ENCODE measurements at places on chromosomes 6 and 20.

- DNase-seq = no peak
Measured at GRCh38 chr20:59164686-59165391, 1.2 kb downstream of the ZNF831 start.

GRCh38 chr6:24493945-24494820 lies 586 bp upstream of the ALDH5A1 start:
- DNase-seq = no peak

DNA sequence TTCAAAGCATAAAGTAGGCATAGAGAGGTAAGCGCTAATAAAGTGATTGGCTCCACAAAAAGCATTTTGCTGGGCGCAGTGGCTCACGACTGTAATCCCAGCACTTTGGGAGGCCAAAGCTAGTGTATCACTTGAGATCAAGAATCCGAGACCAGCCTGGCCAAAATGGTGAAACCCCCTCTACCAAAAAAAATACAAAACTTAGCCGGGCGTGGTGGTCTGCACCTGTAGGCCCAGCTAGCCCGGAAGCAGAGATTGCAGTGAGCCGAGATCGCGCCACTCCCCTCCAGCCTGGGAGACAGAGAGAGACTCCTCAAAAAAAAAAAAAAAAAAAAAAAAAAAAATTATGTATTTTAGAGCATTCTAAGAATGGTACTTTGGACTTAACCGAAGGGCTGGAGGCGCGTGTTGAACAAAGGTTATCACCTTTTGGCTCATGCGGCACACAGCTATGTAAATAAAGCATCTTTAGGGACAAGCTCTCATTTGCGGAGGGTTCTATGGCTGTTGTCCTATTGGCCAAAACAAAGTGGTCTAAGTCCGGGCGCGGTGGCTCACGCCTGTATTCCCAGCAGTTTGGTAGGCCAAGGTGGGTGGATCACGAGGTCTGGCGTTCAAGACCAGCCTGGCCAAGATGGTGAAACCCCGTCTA lies 17.4 kb downstream of the HFE start:
- DNase-seq = no peak

DNA sequence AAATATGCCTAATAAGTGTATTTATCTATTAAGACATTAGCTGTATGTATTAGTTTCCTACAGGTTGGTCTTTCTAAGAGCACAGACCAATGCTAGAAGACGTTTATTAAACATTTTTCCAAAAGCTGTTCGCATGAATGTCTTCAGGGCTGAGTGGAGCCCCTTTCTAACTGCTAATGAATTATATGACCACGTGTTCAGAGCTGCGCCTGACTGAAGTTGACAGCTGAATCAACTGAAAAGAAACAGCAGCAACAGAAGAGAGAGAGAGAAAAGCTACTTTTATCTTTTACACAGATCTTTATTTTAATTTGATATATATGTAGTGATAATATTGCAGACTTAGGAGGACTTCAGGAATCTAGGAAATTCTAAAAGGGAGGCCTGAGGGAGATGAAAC lies 75.2 kb upstream of the ARID1B start:
- DNase-seq = no peak

DNA sequence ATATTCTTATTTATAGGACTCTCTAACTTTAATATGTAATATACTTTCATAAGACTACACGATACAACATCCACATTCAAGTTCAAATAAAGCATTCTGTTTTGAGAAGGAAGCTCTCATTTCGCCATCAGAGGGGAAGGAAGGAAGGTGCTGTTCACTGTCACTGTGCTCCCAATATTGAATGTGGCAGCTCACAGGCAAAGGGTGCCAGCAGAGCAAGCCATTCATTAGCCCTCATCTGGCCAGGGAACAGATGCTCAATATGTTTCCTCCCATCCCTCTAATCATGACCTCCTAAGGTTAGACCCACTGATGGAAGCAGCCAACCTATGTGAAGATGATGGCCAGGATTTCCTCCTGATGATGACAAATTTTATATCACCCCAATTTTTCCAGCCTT lies 154.4 kb downstream of the DST start:
- no peak for DNase-seq

- no peak for DNase-seq
Measured at GRCh38 chr6:126764671-126765070, 353.8 kb upstream of the RSPO3 start.

GRCh38 chr20:35888657-35889056 lies 65.6 kb downstream of the SCAND1 start:
- no peak for DNase-seq

GRCh38 chr6:6577735-6578134 lies 10.8 kb upstream of the LY86 start:
- no peak for DNase-seq

DNA sequence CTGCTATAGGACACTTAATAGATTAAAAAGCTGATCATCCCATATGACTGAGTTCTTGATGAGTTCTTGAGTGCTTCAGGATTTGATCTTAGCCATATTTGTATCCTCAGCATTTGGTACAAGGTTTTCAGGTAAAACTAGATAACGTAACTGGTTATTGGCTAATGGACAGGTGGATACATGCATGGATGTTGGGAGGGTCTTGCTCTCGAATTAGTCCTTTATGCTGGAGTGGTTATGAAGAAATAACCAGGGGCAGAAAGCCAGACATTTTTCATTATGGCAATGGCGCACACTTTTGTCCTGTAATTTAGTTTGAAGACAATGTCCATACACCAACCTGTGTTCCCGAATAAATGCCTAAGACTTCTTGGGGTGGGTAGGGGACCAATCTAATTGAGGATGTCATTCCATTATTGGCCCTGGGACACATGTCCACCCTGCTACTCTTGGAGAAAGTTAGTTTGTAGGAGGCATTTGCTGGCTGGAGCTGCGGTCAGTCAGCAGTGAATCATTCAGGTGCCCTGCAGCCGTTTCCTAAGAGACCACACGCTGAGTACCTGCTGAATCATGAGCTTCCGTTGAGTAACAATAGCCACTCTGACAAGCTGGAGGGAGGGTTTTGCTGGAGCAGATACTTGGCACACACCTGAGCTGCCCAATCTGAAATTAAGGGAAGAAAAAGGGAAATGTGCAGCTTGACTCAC lies 194.4 kb downstream of the FOXA2 start:
- DNase-seq = peak; percentile 92

DNA sequence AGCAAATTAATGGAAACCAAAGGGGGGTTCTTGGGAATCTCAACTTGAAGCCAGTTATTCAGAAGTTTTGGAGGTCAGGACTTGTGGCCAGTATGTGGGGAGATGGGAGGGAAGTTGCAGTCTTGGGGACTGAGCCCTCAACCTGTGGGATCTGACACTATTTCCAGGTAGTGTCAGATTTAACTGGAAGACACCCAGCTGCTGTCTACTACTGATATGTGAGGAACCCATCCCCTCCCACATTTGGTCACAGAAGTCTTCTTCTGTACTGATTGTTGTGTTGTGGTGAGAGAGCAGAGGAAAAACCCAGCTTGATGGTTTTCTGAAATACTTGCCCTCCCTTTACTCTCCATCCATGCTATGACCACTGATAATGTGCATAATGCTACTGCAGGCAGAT lies 134.0 kb downstream of the QRSL1 start:
- no peak for DNase-seq

DNA sequence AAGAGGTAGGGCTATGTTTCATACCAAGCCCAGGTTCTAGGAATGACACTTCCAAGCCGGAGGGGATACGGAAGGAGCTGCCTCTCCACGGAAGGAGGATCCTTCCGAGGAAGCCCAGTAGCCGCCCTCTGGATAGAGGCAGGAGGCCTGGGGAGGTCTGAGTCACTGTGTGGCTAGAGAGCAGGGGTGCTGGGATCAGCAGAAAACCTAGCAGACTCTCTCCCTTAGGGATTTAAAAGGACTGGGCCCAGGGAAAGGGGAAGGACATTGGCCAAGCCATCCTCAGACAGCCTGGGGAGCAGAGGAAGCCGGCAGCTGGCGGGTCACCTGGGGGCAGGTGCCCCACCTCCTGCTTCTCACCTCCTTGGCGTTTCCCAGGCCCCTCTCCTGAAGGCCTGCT lies 36.6 kb upstream of the NFATC2 start:
- DNase-seq = no peak

- no peak for DNase-seq
Measured at GRCh38 chr20:1646975-1647431, 10.6 kb downstream of the SIRPG start.

DNA sequence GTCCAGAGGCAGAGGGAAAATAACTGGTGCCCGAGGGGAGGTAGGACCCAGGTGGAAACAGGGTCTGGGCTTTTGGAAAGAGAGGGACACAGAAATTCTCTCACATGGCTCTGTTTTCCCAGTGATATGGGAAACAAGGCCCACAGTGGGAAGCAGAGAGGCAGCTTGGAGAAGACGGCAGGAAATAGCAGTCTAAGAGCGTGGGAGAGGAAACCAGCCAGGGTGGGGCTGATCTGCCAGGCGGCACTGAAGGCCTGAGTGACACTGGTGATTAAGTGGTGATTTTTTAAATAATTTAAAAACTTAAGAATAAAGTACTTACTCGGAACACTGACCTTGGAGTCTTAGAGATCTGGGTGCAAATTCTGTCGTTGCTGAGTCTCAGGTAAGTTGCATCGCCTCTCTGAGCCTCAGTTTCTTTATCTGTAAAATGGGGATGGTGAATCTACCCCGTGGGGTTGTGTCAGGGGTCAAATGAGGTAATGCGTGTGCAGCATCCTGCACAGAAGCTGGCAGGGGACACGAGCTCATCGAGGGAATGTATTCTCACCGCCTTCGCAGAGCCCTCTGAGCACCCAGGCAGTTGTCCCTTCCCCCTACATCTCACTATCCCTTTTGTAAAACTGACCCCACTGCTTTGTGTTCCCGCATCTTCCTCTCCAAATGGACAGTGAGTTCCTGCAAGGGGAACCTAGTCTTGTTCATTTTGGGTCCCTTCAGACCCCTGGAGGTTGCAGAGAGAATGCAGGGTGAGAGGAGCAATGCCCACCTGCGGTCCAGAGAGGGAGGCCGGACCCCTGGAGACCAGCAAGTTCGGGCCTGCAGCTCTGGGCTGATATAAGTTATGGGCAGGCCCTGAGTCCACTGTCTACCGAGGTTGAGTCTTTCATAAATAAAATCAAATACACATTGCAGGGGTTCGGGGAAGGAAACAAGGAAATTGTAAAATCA lies 228.6 kb upstream of the PMEPA1 start:
- DNase-seq = no peak

GRCh38 chr6:52746213-52746612 lies 17.1 kb downstream of the GSTA2 start:
- no peak for DNase-seq

GRCh38 chr6:122694075-122694474 lies 83.9 kb downstream of the PKIB start:
- DNase-seq = no peak

DNA sequence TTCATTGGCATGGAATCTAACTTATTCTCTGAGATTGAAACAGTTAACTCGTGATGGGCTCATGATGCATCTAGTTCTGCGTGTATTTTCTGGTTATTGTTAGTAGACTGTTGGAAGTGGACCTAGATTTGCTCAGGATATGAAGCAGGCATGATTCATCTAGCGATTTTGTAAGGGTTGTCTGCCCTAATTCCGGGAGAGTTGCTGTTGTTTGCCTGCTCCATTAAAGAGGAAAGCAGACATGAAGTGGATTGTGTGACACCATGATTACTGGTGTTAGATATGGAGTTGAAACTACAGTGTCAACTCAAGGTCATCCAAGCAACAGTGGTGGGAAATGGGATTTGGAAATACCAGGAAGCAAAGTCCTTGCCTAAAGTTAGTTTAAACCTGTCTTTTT lies 41.0 kb downstream of the SOX4 start:
- no peak for DNase-seq

- DNase-seq = no peak
Measured at GRCh38 chr20:63747622-63748069, 8.1 kb downstream of the SLC2A4RG start.

- no peak for DNase-seq
Measured at GRCh38 chr6:164928728-164929407, 380.5 kb downstream of the C6orf118 start.

DNA sequence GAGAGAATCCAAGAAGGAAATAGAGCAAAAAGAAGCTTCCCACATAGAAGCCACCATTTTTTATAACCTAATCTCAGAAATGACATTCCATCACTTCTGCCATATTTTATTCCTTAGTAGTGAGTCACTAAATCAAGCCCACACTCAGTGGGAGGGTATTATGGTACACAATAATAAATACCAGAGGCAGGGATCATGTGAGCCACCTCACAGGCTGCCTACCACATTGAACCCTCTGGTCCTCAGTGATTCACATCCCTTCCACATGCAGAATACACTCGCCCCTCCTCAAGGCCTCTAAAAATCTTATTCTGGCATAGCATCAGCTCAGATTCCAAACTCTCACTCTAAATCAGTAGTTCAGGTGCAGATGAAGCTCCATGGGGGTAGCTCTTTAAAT lies 49.4 kb downstream of the TMC2 start:
- no peak for DNase-seq

DNA sequence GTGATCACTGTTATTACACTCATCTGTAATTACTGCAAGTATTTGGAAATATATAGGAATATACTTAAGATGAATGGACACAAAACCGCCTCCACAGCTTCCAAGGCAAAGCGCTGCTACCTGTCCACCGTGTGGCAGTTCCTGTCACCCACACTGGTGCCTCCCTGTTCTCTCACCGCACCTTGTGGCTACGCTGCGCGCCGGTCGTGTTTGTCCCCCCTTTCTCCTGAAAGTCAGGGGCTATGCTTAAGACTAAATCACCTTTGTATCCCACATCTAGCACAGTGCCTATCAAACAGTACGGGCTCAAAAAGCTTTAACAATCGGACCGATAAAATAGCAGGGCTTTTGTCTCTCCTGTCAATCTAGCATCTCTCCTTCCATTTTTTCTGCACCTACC lies 23.0 kb downstream of the LY86 start:
- DNase-seq = no peak

- DNase-seq = no peak
Measured at GRCh38 chr6:145704143-145704781, 31.1 kb downstream of the EPM2A start.

GRCh38 chr6:120774275-120774674 lies 560.0 kb downstream of the TBC1D32 start:
- DNase-seq = no peak

GRCh38 chr6:125597411-125598253 lies 151.8 kb upstream of the HEY2 start:
- peak; percentile 76 for DNase-seq

DNA sequence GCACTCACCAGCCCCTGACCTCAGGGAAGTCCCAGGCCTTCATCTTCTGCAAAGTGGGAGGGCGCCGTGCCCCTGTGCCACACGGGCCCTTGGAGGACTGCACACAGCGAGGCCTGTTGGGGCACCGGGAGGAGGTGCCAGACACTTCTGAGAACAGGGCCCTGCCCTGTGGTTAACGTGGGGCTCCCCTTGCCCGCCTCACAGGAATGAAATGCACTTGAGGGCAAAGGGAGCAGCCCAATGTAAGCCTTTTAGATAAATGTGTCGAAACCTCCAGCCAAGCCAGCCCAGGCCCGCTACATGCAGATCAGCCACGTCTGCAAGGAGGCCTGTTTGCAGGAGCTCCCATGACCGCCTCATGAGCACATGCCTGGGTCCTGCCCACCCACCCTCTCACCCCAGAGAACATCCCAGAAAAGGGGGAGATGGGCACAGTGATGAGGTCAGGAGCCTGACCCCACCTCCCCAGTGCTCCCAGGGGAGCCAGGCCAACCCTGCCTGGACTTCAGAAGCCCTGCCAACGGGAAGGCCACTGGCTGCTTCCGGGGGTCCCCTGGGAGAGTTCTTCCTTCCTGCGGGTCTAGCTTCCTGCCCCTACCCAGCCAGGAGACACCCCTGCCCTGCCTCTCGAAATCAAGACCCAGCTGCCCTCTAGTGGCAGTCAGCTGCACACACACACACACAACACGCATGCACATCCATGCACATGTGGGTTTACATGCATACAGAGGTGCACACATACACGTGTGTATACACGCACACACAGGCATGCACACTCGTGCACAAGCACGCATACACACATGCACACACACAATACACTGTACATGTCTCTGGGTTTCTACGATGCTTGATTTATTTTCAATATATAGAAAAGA lies 178.7 kb downstream of the TAF4 start:
- no peak for DNase-seq

Measured in NCI-H510A treated with DMSO at 0.1 percent for 48 hours (cell line).